ENCODE measurements at places on chromosomes 7 and 10.

- no peak for DNase-seq
These were observed 40.7 kb upstream of the GJD4 start for GRCh38 chr10:35564341-35564968.

- no peak for DNase-seq
These were observed 29.1 kb upstream of the TRUB1 start for GRCh38 chr10:114908896-114909295.

- no peak for DNase-seq
These were observed 228.2 kb downstream of the AHR start for GRCh38 chr7:17526621-17527020.

- no peak for DNase-seq
These were observed 45.7 kb downstream of the MINDY3 start for GRCh38 chr10:15814565-15814964.

DNA sequence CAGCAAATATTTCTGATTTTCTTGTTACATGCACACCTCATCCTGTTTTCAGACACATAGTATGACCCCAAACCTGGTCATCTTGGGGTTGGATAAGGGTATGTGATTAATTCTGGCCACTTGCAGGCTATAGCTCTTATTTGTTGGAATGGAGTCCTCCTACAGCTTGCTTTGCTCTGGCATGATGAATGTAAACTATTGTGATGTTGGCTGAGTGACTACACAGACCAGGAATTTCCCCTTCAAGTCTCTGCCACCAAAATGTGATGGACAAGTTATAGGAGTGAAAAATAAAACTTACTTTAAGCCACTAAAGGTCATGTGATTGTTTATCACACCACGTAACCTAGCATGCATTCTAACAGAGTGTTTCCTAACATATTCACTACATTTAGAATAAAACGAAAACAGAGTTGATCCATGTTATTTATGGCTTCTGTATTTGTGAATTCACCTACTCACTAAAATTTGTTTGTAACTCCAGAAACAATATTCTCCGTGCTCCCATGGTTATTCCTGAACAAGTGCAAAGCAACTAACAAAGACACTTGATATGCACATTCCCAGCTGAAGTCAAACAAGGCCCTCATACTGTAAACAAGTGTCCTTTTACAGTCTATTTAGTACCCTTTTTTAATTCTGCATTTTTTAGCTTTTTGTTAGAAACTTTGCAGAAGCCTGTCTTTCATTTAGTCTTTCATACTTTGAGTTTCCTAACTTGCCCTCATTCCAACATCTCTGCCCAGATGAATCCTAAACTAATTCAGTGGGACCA is 599.2 kb upstream of the PCDH15 start:
- DNase-seq = no peak

DNA sequence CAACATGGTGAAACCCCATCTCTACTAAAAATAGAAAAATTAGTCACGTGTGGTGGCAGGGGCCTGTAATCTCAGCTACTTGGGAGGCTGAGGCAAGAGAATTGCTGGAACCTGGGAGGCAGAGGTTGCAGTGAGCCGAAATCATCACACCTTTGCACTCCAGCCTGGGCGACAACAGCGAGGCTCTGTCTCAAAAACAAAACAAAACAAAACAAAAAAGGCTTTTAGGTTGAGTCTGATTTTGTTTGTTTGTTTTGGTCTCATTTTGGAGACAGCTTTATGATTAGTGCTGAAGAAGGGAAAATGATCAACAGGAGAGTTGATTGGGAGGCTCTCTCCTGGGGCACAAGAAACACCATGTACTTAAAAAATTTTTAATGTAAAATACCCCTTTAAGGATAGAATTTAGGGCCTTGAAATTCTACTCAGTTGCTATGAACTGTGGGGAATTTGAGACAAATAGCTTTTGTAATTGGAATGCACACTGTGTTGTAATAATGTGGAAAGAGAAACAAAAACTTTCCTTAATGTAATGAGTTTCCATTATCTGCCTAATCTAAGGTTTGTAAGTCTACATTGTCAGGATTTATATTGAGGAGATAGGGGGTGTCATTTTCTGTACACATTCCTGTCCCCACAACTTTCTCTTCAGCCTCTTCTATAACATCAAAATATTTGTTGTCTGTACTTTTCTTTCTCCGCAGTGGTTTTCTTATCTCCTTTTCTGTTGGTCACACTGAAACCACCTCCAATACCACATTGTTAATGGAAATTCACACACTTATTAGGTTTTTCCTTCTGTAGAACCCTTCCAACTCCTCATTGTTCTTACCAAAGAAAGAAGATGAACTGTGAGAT is 41.3 kb downstream of the ARID5B start:
- no peak for DNase-seq

GRCh38 chr7:106418094-106418493 is 133.3 kb upstream of the NAMPT start:
- no peak for DNase-seq

- no peak for DNase-seq
These were observed 28.7 kb downstream of the FRMD4A start for GRCh38 chr10:14302035-14302434.

DNA sequence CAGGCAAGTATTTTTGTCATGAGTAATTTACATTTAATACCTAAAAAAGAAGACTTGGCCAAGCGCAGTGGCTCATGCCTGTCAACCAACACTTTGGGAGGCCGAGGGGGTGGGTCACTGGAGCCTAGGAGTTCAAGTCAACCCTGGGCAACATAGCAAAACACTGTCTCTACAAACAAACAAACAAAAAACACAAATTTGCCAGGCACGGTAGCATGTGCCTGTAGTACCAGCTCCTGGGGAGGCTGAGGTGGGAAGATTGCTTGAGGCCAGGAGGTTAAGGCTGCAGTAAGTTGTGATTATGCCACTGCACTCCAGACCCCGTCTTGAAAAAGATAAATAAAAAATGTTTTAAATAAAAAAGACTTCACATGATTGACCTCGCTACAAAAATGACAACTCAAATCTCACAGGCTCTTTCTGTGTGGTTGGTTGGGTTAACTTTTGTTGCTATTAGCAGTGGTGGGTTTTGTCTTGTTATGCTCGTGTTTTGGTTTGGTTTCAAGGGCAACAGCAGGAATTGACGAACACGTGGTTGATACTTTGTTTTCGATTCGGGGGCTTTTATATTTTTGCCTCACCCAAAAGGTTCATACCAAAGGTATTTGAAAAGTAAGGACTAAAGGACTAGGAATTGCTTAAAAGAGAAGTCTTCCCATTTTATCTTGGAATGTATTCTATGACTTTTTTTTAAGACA is 227.2 kb upstream of the MKLN1 start:
- no peak for DNase-seq

Data from effector memory CD4-positive, alpha-beta T cell (primary cell).